ENCODE measurements at places on chromosomes 2 and 18.

GRCh38 chr2:11753452-11753885 is 7.0 kb downstream of the LPIN1 start:
- DNase-seq: peak; percentile 66

- no peak for DNase-seq
Measured at GRCh38 chr2:648476-649424, 28.5 kb downstream of the TMEM18 start.

DNA sequence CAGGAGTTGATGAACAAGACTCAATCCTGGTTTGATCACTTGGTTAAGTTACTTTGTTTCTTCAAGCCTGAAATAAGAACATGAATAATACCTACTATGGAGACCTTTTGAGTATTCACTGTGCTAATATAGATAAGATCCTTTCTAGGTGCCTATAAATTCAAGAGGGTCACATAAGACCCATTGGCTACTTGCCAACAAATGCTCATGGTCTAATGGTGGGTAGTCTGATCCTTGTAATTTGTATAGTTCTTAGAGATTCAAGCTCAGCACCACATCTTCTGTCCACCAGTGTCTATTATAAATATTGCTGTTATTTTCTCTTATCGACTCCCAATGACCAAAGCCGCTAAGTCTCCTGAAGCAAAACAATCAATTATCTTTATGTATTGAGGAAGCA is 27.4 kb upstream of the ACSL3 start:
- no peak for DNase-seq

DNA sequence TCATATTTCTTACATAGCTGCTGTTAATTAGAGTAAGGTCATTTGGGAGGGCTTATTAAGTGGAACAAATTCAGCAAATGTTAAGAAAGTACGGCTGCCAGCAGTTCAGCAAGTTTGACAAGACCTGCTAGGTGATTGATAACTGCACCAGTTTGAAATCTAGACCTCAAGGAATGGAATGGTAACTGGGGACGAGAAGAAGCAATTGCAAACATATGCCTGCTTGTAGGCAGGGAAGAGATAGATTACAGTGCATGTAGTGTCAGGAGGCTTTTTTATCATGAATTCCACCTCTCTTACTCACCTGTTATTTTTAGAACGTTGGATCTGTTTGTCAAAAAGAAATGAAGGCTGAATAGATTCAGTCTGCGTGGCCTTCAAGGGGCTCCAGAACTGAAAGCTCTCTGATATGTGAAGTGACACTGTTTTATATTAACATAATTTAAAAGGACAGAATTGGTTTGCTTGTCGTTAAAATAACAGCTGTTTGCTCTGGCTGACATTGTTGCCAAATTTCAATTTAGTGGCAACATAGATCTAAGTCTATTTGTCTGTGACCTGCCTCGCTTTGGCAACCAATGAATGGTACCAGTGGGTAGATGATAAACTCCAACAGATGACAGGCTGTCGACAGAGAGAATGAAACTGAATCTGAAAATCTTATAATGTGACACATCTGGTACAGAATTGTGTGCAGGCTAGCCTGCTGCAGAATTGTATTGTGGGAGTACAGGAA is 199.3 kb downstream of the ZNF407 start:
- DNase-seq: peak; percentile 34

- no peak for DNase-seq
Measured at GRCh38 chr2:69525261-69525660, 88.0 kb upstream of the NFU1 start.

DNA sequence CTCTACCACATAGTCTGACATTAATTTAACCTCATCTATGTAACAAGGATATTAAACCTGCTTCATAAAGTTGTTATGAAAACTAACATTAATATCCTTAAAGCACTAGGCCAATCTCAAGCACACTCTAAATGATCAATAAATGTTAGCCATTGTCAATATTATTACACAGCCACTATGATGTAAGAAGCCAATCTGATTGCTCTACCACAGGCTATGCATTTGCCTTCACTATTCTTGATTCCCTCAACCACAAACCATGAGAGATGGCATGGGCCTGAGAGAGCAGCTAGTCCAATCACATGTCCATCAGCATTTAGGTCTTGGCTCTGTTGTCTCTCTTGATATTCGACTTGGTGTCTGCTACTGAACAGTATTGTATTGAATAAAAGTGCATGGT is 4.2 kb downstream of the SLC25A12 start:
- no peak for DNase-seq

GRCh38 chr2:176085120-176085788 is 1.5 kb upstream of the EVX2 start:
- DNase-seq: no peak

DNA sequence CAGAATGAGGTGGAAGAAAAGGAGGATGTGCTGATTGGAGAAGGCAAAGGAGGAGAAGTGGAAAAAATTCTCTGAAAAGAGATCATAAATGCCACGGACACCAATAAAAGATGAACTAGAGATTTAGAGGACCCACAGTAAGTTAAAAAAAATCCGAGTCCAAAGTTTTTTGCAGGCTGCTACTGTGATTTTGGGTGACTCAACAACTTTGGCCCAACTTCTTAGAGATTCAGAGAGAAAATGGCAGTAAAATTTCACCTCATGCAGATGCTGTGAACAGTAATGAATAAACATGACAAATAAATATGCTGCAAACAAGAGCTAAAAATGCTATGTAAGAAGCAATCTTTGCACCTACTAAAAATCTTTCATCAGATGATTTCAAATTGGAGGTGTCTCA is 176.9 kb upstream of the SESTD1 start:
- no peak for DNase-seq

DNA sequence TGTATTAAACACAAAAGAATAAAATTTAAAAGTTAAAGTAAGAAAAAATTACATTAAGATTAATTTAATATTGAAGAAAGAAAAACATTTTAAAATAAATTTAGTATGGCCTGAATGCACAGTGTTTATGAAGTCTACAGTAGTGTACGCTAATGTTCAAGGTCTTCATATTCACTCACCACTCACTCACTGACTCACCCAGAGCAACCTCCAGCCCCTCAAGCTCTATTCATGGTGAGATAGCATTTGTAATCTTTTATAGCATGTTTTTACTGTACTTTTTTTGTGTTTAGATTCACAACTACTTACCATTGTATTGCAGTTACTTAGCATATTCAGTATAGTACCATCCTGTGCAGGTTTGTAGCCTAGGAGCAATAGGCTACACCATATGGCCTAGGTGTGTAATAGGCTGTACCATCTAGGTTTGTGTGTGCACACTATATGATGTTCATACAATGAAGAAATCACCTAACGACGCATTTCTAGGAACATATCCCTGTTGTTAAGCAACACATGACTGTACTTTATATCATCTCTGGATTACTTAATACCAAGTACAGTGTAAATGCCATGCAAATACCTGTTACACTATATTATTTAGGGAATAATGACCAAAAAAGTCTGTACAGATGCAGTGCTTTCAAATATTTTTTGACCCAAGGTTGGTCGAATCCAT is 144.0 kb upstream of the IL1R2 start:
- no peak for DNase-seq

- no peak for DNase-seq
Measured at GRCh38 chr2:54065411-54065810, 50.0 kb upstream of the ACYP2 start.

DNA sequence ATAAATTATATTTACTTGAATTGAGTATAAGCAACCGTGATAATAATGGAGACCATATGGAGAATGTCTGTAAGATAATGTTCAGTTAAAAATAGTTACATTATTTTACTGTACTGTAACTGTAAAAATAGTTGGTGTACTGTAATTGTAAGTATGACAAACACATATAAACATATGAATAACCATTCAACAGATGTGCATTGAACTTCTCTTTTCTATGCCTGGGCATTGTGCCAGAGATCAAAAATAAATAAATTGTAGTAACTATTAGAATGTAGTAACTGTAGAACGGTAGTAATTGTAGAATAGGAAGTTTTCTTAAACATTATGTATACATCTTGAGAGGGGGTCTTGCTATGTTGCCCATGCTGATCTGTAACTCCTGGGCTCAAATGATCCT is 287.4 kb upstream of the EPAS1 start:
- DNase-seq: no peak
